ENCODE measurements at places on chromosomes 16 and 17.

- no peak for DNase-seq
Observed at GRCh38 chr16:87319997-87320491, 2.9 kb upstream of the C16orf95 start.

DNA sequence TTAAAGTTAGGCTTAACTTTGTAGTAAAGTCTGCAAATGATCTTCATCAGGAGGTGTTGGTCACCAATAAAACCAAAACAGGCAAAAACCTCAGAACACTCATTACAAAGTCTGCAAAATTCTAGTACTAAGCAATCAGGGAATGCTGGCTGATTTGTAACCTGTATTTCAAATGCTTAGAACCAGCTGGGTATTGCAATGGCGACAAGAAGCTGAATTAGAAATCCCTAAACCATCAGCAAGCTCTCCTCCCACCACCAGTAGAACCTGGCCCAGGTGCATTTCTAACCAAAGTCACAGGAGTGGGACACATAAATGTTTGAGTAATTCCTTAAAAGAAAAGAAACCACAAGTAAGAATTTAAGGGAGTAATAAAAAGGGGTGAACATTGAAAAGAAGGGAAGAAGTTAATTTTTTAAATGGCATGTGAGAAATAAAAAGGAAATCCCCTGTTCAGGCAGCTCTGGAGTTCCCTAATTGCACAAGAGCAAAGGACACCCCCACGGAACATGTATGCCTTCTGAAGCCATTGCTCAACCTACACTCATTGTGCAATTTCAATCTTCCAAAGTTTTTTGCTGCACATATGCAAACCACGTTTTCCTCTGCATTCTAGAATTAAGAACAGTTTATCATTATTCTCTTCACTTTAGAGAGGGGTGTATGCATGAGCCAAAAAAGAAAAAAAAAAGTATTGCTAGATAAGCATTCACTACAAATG lies 102.9 kb downstream of the HIC1 start:
- DNase-seq = no peak

DNA sequence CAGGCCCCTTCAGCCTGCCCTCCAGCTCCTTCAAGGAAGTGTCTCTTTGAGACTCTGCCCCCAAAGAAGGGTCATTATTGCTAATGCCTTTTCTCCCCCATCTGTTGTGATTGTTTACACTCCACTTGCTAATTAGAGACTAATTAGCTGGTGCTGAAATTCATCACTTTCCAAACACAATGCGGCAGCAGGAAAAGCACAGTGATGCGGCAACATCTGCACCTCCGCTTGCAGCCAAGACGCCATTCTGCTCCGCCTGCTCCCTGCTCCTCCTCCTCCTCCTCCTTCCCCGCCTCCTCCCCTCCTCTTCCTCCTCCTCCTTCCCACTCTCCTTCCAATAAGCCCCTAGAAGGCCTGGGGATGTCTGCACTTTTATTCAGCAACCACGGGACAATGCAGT lies 110.5 kb downstream of the SDK2 start:
- no peak for DNase-seq

GRCh38 chr17:65918500-65918899 lies 273.4 kb downstream of the CEP112 start:
- no peak for DNase-seq
